CD4-positive, alpha-beta T cell treated with Interferon gamma for 1 hour (primary cell): ENCODE measurements at places on chromosomes 3 and 15.

DNA sequence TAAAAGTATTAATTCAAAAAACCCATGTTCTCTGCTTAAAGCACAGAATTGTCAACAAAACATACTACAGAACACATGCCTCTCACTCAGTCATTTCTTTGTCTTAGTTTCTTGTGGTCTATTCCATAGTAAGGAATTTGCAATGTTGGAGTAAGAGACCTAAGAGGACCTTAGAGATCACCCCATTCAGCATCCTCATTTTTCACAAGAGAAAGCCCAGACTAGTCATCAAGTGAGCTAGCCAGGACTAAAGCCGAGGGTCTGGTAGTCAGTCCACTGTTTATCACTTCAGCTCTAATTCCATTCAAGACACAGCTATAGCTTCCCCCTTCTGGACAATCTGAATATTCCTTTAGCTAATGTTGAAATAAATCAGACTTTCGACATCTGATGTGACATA lies 601.1 kb downstream of the FHIT start:
- DNase-seq = no peak

GRCh38 chr3:183489455-183490210 lies 61.2 kb upstream of the MCF2L2 start:
- DNase-seq = no peak

GRCh38 chr15:84797212-84797611 lies 19.9 kb upstream of the ALPK3 start:
- DNase-seq = no peak

GRCh38 chr15:57320631-57321220 lies 55.6 kb upstream of the CGNL1 start:
- no peak for DNase-seq

DNA sequence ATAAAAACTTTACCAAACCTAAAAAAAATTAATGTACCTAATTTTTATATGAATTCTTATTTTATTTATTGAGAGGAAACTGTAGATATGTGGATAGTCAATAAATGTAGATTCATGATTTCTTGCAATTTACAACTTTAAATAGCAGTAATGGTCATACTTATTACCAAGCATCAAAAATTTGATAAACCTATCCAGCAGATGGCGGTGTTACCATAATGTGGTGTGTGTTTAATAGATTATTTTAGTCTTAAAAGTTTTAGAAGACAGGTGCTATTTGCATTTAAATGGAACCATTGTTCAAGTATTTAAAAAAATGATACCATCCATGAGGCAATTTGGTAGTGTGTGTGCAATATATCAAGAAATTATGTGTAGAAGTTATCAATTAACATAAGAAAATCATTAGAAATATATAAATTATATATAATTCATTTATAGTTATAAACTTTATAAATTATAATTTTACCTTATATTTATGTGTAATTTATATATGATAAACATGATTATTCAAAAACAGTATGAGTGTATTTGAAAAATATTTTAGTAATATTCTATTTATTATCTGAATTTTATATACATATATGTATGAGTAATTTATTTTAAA lies 176.0 kb upstream of the BCHE start:
- DNase-seq = no peak
